ENCODE measurements at places on chromosomes 12 and 14. TPM values are rescaled to one million over a fixed set of nuclear protein-coding genes. Genes with fewer than 3 reads are reported as not detected.

Gene COX8C
- total RNA-seq: not detected

Gene TCL1B
- total RNA-seq: not detected

Gene SLC41A2
- total RNA-seq: 16.0 TPM

Gene P2RX2
- total RNA-seq: not detected

Gene TEX52
- total RNA-seq: not detected

All from thoracic aorta endothelial cell (primary cell).